PC-9 (cell line): ENCODE measurements at places on chromosomes 12 and 14. TPM values are rescaled to one million over a fixed set of nuclear protein-coding genes. Genes with fewer than 3 reads are reported as not detected.
A peak's percentile ranks its signal among the peaks of the same experiment; 100 is the strongest.

GRCh38 chr12:120909633-120910298 lies 5.6 kb upstream of the SPPL3 start:
- no peaks in the 10 kb centered on the region for H3K27me3 ChIP-seq
- no peak for DNase-seq
- no peak overlapping the region for H3K4me3 ChIP-seq
- H3K4me1 ChIP-seq, result peaks cover 13% of the 10 kb centered on the region
- H3K27ac ChIP-seq, result no peak overlapping the region

DNA sequence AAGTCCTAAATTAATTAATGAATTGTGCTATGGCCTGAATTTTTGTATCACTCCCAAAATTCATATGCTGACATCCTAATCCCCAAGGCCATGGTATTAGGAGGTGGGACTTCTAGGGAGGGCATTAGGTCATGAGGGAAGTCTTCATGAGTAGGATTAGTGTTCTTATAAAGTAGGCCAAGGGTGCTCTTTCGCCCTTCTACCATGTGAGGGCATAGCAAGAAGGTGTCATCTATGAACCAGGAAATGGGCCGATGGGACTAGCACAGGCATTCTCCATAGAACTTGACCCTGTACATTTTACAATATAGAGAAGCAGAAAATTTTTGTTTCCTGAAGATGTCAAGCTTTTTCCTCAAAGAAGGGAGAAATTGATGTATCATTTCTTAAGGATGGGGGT lies 12.5 kb downstream of the SYT10 start:
- no peaks in the 10 kb centered on the region for H3K4me1 ChIP-seq
- no peaks in the 10 kb centered on the region for H3K27me3 ChIP-seq
- no peak overlapping the region for H3K4me3 ChIP-seq

DNA sequence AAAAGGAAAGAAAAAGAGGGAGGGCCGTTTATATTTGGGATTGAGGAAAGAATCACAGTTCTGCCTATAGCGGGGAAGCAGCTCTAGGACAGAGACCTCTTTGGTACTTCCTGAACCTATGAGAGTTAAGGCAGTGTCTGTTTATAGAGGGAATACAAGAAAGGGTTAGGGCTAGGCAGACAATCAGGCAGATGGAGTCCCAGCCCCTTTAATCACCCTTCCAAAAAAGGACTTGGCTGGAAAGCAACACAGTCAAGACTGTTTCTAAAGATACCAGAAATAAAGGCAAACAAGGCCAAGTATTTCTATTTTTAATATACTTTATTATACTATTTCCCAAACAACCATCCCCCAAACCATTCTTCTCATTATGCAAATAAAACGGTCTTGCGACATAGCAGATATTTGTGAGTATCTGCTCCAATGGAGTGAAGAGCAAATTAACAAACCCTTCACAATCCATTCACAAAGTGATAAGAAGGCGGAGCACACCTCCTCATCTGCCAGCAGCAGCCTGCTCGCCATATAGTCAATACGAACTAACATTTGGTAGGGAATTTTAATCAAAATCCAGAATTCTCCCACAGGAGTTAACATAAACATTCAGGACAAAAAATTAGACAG lies 697 bp upstream of the GRIP1 start:
- no peaks in the 10 kb centered on the region for H3K36me3 ChIP-seq
- no peaks in the 10 kb centered on the region for H3K27me3 ChIP-seq
- H3K27ac ChIP-seq, result no peak overlapping the region

Gene G2E3
- total RNA-seq, result 21.1 and 28.0 TPM in 2 replicates

DNA sequence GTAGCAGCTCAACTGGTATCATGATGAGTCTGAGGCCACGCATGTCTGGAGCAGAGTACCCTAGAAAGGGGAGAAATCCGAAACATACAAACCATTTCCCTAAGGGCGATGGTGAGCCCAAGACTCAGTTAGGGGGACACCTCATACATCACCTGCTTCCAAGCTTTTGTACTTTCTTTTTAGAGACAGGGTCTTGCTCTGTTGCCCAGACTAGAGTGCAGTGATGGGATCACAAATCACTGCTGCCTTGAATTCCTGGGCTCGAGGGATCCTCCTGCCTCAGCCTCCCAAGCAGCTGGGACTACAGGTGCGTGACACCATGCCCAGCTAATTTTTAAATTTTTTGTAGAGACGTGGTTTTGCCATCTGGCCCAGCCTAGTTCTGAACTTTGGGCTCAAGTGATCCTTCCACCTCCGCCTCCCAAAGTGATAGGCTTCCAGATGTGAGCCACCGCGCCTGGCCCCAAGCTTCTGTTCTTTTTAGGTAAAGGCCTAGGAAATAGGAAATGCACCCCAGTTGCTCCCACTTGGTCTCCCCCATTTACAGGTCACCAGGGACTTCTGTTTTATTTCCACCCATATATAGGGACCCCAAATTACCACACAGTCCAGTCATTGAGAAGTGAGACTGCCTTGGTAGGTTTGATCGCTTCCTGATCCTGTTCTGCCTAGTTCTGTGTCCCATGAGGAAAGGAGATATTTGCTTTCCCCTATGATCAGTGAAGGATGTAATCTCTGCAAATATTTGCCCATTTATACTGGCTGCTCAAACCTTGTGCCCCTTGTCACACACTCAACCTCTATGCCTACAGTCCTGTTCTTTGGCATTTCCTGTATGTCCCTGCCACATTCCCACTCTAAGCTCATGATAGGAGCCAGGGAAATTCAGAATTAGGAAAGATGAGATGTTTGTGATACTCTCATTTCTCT lies at the start of gene APOF:
Gene APOF, minus strand, starts transcription at position 728 of the 930 bp plus-strand sequence. Its CDS starts 112 bp downstream, at position 616.
- H3K4me1 ChIP-seq, result peaks cover 17% of the 10 kb centered on the region
- H3K36me3 ChIP-seq, result no peaks in the 10 kb centered on the region
- DNase-seq, result no peak
- no peak within 1 kb of the TSS for H3K27ac ChIP-seq

DNA sequence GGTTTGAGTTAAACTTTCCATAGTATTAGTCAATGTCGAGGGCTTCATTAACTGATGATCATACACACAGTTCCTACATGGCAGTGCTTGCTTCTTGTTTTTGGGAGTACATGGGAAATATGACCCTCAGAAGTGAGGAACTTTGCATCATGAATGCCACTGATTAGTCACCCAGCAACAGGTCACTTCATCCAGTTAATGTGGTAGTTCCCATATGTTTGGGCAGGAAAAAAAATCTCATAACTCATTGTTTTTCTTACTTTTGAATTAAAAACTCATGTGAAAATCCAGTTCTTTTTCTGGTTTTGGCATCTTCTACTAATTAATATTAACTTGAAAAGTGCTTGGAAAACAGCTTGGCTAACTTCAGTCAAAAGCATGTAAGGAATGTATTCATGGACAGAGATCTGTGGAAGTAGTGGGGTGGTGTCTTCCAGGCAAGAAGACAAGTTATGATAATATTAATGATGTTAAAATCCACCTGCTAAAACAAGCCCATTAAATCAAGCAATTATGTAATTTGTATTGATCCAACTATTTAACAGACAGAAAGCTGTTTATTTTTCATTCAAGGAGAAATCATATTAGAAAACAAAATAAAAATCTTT lies 309.1 kb upstream of the NAV3 start:
- no peak overlapping the region for H3K4me3 ChIP-seq
- no peaks in the 10 kb centered on the region for H3K27me3 ChIP-seq
- no peak overlapping the region for H3K27ac ChIP-seq
- DNase-seq, result no peak

- no peaks in the 10 kb centered on the region for H3K36me3 ChIP-seq
- H3K4me1 ChIP-seq, result peaks cover 23% of the 10 kb centered on the region
- H3K4me3 ChIP-seq, result no peak overlapping the region
- peak overlapping the region; percentile 63 for H3K27ac ChIP-seq
Observed at GRCh38 chr12:102638777-102639176, 158.4 kb upstream of the IGF1 start.

Gene TEX22
- 2.6 and 6.5 TPM in 2 replicates for total RNA-seq

Gene PLA2G1B
- total RNA-seq, result not detected in 2 replicates

GRCh38 chr12:100959481-100959880 lies 164.9 kb downstream of the ANO4 start:
- H3K27me3 ChIP-seq, result peaks cover 7% of the 10 kb centered on the region; the same call in 1 of the 2 replicates
- H3K36me3 ChIP-seq, result no peaks in the 10 kb centered on the region
- no peak overlapping the region for H3K4me3 ChIP-seq
- no peaks in the 10 kb centered on the region for H3K4me1 ChIP-seq
- DNase-seq, result no peak

Gene STAB2
- total RNA-seq, result not detected in 2 replicates

GRCh38 chr12:9732921-9733461 lies at the start of gene CLECL1:
Gene CLECL1 (minus strand): TSS chr12:9733097.
- no peaks in the 10 kb centered on the region for H3K36me3 ChIP-seq
- no peak for DNase-seq
- no peak within 1 kb of the TSS for H3K4me3 ChIP-seq
- peaks cover 5% of the 10 kb centered on the region; the same call in 1 of the 2 replicates for H3K4me1 ChIP-seq
- H3K27ac ChIP-seq, result no peak within 1 kb of the TSS
- no peaks in the 10 kb centered on the region for H3K27me3 ChIP-seq

DNA sequence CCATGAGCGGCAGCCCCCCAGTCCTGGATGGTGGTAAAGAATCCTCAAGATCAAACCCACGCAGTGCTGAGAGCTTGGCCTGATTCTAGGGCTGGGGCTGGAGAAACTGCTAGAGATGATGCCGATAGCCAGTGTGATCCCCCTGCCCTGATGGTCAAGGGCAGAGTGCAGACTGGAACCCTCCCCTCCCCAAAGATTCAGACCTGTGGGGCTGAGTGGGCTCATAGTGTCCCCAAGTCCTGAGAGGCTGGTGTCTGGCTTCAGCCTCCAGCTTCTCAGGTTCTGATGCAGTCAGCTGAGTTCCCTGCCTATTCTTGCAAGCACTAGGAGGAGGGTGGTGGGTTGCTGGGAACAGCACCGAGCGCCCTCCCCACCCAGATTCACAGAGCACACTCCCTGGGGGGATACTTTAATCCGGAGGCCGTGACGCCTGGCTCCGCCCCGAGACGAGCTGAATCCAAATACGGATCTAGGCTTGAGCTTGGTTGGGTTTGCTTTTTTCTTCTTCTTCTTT lies 11.9 kb downstream of the RHOF start:
- no peaks in the 10 kb centered on the region for H3K27me3 ChIP-seq
- H3K36me3 ChIP-seq, result peaks cover 20% of the 10 kb centered on the region
- H3K4me3 ChIP-seq, result no peak overlapping the region
- peak overlapping the region; percentile 51 for H3K27ac ChIP-seq
- H3K4me1 ChIP-seq, result peaks cover 42% of the 10 kb centered on the region

Gene AICDA
- total RNA-seq, result not detected in 2 replicates

DNA sequence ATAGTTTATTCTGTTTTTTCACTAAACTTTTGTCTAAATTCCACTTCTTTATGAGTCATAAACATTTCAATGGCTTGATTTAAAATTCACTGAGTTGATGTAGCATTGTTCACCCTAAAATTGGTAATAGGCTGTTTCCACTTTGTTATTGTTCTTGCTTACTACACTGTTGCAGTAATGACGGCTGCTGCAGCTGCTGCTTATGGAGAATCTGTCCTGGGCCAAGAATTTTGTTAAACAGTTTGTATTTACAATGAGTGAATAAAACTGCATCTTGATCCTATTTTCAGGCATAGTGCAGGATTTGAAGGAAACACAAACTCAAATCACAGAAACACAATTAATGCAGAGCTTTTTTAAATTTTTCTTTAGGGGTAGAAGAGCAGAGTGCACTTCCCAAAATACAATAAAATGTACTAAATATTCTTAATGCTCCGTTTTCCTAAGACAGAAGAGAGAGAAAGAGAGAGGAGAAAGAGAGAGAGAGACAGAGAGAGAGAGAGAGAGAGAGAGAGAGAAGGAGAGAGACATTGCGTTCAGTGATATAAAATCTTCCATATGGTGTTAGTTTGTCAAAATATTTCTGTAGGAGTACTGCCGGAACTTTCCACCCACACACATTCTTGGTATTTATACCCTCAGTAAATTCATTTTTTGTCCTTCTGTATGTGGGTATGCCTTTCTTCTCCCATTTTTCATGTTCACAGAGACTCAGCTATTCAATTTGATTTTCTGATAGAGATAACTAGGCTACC lies 266.4 kb downstream of the LRFN5 start:
- no peak overlapping the region for H3K4me3 ChIP-seq
- no peaks in the 10 kb centered on the region for H3K4me1 ChIP-seq
- H3K27me3 ChIP-seq, result no peaks in the 10 kb centered on the region
- no peak for DNase-seq

DNA sequence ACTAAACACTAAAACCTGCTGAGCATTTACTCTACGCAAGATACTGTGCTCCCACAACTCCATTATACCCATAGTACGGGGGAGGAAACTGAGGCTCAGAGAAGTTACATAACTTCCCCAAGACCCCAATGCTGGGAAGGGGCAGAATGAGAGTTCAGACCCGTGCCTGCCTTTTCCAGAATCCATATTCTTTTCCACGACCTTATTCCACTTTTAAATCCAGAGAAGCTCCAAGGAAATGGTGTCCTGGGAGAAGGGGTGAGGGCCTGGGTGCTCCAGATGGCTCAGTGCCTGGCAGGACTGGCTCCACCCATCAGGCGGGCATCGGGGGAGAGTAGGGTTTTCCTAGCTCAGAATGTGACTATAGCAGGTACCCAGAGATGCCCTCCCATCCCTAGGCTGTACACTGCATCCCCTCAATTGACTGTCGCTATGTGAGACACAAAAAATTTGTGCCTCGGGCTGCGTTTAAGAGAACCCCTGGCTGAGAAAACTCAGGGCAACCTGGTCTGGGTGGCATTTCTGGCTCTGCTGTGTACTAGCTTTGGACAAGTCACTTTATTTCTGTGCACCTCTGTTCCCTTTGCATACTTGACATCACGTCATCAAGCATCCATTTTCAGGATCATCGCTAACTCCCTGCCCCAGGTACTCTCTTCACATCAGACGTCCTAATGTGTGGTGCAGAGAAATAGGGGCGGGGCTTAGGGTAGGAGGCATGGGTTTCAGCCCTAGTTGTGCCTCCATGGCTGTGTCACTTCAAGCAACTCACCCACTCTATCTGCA lies 11.6 kb upstream of the IQSEC3 start:
- no peaks in the 10 kb centered on the region for H3K4me1 ChIP-seq
- H3K4me3 ChIP-seq, result no peak overlapping the region
- H3K27ac ChIP-seq, result no peak overlapping the region
- no peak for DNase-seq
- peaks cover 89% of the 10 kb centered on the region for H3K27me3 ChIP-seq

GRCh38 chr14:101242442-101243385 lies 318.6 kb upstream of the DIO3 start:
- H3K27me3 ChIP-seq, result no peaks in the 10 kb centered on the region
- H3K4me3 ChIP-seq, result peak overlapping the region; percentile 44; the same call in 1 of the 2 replicates
- peak; percentile 50 for DNase-seq
- peak overlapping the region; percentile 77 for H3K27ac ChIP-seq
- H3K36me3 ChIP-seq, result no peaks in the 10 kb centered on the region

DNA sequence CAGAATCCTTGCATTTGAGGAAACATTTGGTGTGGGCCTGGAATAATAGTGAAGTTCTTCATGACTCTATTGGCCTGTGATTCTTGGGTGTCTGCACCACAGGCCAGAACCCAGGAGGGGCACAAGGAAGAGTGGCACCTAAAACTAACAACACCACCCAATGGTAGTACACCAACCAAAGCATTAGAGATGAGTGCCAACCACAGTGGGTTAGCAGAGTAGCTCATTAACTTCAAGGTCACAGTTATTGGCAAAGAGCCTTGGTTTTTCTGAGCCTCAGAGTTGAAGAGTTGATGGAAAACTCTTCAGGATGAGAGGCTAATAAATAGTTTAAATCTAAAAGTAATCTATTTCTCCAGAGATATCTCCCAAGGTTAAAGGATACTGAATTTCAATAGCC lies 57.0 kb downstream of the HELB start:
- H3K27me3 ChIP-seq, result no peaks in the 10 kb centered on the region
- H3K36me3 ChIP-seq, result no peaks in the 10 kb centered on the region
- H3K4me3 ChIP-seq, result no peak overlapping the region
- DNase-seq, result no peak
- no peaks in the 10 kb centered on the region for H3K4me1 ChIP-seq

- no peak overlapping the region for H3K27ac ChIP-seq
- no peaks in the 10 kb centered on the region for H3K36me3 ChIP-seq
Observed at GRCh38 chr12:112175361-112176155, 50.2 kb downstream of the TRAFD1 start.
